ENCODE measurements at places on chromosomes 3 and 15.
A peak's percentile ranks its signal among the peaks of the same experiment; 100 is the strongest.

GRCh38 chr3:61250784-61251173 is 473 bp downstream of the FHIT start:
- peak; percentile 68 for DNase-seq

DNA sequence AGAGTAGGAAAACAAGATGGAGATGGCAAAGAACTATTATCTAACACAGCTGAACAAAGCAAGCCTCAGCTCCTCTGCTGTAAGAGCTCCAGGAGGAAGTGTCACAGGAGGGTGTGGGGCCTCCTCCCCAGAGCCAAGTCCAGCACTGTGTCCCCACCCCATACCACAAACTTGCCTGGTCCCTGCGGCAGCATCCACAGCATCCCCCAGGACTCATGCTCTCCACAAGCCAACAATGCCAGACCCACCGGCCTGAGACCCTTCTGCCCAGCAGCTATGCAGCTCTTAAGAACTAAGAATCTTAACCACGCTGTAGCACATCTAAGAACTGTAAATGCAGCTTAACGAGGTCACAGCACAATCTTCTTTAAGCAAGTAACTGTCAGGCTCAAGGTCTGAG is 9.1 kb downstream of the RBM15B start:
- DNase-seq: no peak

GRCh38 chr15:65812467-65812866 is 20.4 kb upstream of the DENND4A start:
- no peak for DNase-seq

DNA sequence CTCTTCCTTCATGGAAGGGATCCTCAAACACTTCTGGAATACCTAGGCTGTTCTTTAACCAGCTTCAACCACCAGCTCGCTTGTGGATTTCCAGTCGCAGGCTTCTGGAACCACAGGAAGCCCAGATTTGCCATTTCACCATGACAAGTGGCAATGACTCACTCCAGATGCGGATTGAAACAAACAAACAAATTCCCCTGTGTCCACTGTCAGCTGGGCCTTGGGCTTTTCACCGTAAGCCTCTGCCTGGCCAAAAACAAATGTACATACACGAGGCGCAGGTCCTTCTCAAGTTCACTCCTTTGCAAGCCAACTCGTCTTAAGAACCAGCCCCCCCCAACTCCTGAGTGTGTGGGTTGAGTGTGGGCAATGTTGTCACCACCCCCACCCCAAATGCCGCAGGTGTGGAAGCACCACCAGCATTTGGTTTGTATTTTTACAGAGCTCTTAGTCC is 8.8 kb downstream of the BCL6 start:
- peak; percentile 18 for DNase-seq

DNA sequence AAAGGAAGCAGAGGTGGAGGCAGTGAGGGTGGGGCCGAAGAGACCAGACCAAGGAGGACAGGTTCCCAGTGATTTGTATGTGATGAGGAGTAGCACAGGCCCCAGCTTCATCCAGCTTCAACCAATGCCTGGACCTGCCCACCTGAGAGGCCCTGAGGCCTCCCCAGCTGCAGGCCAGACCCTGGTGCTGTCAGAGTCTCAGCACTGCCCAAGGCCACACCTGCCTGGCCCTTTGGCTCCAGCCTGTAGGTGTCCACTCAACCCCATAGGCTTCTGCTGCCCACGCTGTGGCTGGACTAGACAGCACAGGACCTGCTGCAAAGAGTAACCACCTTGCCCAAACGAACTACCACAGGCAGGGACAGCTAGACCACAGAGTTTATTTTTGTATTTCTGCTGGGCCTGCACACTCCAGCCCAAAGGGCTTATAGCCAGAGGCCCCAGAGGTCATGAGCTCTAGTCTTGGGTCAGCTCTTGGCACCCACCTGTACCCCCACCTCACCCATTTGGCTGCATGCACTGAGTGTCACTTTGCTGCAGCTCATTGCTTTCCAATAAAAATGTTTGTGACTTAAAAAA is 81.9 kb upstream of the CDV3 start:
- DNase-seq: no peak

- no peak for DNase-seq
These were observed 71.5 kb downstream of the RGMA start for GRCh38 chr15:93017526-93017925.

DNA sequence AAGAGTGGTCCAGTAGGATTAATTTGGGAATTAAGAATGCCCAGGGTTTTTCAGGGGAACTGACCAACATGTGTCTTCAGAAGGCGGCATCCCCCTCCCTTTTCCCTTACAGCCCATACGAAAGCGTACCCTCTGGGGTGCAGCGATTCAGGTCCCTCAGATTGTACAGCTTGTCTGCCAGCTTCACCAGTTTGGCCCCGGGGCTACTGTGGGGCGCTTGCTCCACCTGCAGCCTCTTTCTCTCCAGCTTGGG is 848 bp downstream of the HDDC3 start:
- no peak for DNase-seq

DNA sequence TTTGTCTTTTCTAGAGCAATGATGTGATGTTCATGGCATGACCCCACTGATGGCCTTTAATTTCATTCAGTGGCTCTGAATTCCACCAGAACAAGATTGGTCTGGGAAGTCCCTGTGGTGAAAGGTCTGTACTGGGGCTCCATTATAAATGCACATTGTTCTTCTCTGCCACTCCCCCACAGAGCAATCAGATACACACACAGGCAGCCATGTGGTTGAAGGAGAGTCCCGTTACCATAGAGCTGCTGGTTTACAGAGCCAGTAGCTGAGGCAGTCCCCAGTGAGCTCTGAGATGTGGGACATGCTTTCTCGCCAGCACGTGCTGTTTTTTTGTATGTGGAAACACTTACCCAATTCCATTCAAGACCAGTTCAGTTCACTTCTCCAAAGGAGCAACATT is 172.7 kb upstream of the TRIM42 start:
- peak; percentile 87 for DNase-seq

DNA sequence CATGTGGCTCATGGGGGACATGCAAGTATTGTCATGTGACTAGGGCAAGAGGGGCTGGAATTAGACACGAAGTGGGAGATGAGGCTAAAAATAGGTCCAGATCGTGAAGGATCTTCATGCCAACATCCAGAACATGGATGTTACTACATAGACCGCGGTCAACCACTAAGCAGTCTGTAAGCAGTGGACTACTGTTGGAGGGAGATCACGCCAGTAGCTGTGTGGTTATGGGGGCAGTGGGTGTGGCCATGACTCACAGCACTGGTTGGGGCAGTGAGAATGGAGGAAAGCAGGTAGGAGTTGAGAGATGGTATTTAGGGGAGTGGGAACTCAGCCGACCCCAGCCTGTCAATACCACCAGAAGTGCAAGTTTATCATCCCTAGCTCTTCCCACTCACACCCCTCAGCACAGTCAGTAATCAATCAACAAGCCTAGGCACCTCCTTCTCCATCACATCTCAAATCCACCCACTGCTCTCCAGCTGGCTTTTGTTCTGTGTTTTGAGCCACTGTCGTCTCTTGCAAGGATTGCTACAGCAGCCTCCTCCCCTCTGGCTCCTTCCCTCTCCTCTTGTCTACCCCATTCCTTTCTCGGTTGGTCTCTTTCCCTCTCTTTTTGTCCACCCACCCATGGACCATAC is 107.2 kb upstream of the ABHD17C start:
- no peak for DNase-seq

- DNase-seq: no peak
These were observed 87.8 kb downstream of the C3orf70 start for GRCh38 chr3:185065059-185065458.

GRCh38 chr15:28961391-28961790 is 75.6 kb downstream of the APBA2 start:
- DNase-seq: no peak

- DNase-seq: no peak
These were observed 91.1 kb downstream of the WNT7A start for GRCh38 chr3:13788522-13789424.

GRCh38 chr15:88301311-88301710 is 44.8 kb upstream of the NTRK3 start:
- DNase-seq: no peak

DNA sequence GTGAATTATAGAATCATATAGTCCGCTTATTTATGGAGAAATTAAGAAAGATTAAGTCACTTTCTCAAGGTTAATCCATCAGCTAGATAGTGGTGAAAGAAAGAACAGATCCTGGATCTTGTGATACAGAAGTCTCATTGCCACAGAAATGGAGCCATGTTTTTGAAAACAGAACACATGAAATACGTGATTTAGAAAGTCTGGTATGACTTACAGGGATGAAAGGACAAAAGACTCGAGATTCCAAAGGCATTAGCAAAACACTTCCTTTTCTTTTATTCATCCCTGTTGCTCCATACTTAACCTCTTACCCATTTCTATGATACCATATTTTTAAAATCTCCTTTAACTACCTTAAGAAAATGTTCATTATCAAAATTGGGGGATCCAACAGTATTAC is 40.0 kb upstream of the TEX9 start:
- no peak for DNase-seq

DNA sequence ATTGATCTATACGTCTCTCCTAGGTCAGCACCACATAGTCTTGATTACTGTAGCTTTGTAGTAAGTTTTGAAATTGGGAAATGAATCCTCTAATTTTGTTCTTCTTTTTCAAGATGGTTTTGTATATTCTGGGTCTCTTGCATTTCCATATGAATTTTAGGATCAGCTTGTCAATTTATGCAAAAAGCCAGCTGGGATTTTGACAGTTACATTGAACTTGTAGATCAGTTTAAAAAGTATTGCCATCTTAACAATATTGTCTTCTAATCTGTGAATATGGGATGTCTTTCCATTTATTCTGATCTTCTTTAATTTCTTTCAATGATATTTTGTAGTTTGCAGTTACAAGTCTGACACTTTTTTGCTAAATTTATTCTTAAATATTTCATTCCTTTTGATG is 5.6 kb upstream of the PRR23E start:
- no peak for DNase-seq

GRCh38 chr3:80233576-80233975 is 465.8 kb upstream of the ROBO1 start:
- DNase-seq: no peak

GRCh38 chr15:93414576-93415231 is 325.7 kb upstream of the RGMA start:
- DNase-seq: no peak

- no peak for DNase-seq
These were observed 264.9 kb downstream of the MEX3B start for GRCh38 chr15:81780966-81781365.

GRCh38 chr3:81622395-81622794 is 139.1 kb downstream of the GBE1 start:
- no peak for DNase-seq

- DNase-seq: no peak
These were observed 33.6 kb upstream of the LRIG1 start for GRCh38 chr3:66534304-66534845.

DNA sequence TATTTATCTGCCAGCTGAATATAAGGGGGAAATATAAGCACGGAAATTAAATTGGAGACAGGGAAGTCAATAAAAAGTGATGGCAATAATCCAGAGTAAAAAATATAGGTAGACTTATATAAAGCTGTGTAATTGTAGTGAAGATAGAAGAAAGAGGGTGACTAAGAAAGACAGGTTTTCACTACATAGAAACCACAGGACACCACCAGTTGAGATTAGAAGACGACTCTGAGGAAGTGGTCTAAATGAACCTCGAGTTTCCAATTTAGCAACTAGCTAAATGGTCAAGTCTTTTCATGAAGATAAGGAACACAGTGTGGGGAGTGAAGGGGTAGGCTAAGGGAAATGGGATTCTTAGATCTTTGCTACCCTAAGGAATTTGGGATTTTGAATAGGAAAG is 188.8 kb upstream of the ARL6 start:
- no peak for DNase-seq

- DNase-seq: no peak
These were observed 39.9 kb upstream of the TBL1XR1 start for GRCh38 chr3:177237206-177237605.

DNA sequence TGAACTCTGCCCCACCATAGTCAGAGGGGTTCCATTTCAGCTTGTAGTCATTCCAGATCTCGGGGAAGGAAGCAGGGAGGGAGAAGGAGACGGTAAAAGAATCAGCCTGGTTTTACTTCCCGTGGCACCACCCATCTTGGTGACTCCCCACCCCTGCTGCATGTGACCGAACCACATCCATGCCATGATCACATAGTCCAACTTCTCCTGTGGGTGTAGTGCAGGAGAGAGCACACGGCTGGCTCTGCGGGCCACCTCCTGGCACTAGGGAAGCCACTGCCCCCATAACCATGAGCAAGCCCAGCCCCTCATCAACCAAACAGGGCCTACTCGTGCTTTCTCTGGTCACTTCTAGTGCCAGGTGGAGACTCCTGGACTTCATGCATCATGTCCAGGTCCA is 3.7 kb downstream of the CHRNA3 start:
- DNase-seq: no peak

DNA sequence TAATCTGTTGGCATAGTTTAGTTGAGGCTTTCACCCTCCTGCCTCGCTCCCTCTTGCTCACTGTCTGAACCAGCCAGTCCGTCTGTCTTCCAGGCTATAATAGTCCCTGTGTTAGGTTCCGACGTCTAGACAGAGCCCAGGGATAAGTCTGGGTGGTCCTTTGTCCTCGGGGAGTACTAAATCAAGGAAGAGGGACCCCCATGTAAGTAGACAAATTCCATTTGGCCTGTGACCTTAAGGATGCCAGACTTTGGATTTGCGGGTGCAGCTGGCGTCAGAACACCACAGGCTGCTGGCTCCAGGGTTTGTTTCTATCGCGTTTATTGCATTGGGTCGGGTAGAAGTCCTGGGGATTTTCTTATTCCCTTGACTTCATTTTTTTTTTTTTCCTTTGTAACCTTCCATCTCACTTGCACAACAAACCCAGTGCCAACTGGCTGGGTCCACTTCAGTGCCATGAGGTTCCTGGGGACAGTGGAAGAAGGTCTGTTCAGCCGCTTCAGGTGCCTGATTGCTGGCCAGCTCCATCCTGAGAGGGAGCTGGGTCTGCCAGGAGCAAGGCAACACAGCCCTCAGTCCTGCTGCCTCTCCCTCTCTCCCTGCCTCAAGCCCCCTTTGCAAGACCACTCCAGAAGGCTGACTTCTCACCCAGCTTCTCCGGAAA is 95.4 kb upstream of the KLHL25 start:
- no peak for DNase-seq

- no peak for DNase-seq
These were observed 115.2 kb upstream of the TP63 start for GRCh38 chr3:189516039-189516438.

DNA sequence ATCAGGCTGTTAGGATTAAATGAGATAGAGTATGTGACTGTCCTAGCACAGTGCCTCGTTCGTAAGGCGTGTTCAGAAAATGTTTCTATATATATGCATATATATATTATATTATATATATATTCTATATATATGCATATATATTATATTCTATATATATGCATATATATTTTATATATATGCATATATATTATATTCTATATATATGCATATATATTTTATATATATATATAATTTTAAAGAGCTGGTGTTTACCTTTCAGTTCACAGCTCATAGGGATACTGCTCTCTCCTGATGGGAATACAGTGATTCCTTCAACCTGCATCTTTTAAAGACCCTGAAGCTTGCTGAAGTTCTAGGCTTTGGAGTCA is 702 bp downstream of the NDUFB4 start:
- no peak for DNase-seq

DNA sequence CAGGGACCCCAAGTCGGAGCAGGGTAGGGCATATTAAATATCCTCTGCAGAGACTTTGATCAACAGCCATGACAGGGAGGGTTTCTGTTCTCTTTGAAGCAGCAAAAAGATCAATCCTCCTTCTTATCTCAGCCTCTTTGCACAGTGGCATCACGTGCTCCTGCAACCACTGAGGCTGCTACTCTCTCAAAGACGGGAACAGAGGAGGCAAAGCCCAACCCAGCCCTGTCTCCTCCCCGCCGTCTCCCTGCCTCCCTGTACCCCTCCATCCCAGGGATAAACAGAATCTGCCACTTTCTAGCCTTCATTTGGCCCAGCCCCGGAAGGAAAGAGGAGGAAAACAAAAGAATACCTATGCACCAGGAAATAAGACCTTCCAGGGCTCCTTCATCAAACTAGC is 7.5 kb upstream of the TBC1D21 start:
- no peak for DNase-seq
